Pancreas (tissue), 10 donors: ENCODE measurements at places on chromosomes 2 and 18. TPM values are rescaled to one million over a fixed set of nuclear protein-coding genes. Genes with fewer than 3 reads are reported as not detected.

- DNase-seq = no peak
Measured at GRCh38 chr18:53796040-53796729, 428.3 kb downstream of the MBD2 start.

DNA sequence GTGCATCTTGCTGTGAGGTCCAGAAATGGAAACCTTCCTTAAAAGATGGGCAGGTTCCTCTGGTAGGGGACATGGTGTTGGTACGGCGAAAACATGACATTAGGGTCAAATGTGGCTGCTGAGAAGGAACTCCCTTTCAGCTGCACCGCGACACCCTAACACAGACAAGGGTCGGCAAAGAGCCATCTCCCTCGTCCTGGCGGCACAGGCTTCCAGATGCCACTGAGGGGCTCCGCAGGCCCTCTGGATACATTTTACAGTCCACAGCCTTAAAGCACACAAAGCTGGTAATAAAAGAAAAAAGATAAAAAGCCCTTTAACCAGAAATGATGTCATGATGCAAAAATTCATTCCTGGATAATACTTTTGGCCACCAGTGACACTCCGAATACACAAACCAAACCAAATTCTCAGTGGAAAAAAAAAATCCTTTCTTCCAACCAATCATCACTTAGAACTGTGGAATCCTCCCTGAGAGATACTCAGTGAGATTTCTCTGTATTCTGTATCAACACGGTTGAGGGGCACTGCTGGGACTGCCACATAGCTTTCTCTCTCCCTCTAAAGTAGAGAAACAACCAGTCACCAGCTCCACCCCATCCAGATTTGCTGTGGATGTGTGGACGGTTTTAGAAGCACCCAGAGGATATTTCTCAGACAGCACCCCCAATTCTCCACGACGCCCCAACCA is 174.8 kb downstream of the HDAC4 start:
- DNase-seq = peak; percentile 15

DNA sequence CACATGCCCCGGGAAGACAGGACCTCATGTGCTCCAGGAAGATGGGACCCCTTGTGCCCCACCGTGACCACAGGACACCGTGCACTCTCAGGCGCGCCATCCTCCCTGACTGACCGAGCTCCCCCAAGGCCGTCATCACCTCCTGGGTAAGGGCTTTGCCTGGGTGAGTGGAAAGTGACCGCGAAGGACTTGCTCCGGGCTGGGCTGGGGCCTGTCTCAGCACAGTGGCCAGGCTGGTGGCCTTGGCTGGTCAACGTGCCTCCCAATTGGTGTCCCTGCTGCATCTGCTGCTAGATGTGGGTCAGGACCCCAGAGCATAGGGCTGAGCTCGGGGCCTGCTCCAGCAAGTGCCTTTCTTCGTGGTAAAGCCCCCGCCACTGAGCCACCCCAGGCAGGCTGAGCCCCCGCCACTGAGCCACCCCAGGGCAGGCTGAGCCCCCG is 69.7 kb upstream of the CTDP1 start:
- no peak for DNase-seq

DNA sequence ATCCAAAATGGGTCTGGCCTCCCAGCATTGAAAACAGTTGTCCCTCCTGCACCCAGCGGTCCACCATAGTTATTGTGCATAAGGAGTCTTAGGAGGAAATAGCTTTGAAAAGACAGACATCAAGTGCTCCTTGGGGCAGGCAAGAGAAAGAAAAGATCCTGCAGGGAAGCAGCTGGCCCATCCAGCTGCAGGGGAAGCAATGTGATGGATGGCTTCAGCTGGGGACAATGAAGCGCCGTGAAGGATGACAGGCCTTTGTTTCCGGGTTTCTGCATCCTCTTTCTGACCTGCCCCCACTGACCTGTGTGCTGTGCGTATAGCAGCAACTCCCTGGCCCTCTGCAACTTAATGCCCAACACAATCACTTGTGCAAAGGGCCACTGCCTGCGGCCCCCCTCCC is 142.9 kb upstream of the NCKAP5 start:
- no peak for DNase-seq

DNA sequence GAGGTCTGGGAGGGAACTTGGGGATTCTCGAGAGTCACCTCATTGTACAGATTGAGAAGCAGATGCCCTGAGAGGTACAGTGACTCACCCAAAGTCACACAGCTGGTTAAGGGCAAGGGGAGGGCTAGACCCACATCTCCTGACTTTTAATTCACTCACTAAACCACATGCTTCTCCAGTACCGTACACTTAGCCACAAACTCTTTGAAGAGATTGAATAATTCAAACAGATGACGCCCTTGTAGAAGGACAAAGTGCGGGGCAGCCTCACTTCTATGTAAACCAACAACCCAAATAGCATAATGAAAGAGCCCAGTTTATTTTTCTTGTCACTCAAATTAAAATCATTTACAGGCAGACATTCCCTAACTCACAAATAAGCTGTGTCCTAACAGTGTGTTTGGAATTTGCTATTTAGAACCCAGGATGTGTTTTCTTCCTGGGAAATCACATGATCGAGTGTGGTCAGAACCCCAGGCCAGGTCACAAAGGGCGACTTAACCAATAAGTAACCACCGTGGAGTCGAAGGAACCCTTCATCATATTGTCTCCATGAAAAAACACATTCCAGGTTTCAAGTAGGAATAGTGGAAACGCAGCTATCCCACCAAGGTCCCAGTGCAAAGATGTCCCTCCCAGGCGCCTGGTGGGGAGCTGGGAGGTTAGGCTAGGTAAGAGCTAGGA is 35.8 kb upstream of the PTPN4 start:
- no peak for DNase-seq

DNA sequence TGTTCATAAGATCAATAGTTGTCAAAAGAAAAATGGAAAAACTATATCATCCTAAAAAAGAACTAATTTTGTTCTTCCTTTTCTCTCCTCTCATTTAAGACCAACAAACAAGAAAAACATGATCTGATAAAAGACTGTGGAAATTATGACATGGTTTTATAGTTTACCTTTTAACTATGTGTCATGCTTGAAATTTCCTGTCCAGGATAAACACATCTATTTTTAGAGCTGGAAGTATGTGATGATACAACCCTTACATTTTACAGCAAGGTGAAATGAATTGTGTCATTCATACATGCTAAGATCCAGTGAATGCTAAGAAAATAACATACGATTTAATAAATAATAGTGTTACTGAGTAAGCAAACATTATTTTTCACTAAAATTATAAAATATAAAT is 89.9 kb downstream of the GULP1 start:
- DNase-seq = no peak

GRCh38 chr2:186189816-186190215 is 296.2 kb upstream of the ZC3H15 start:
- no peak for DNase-seq

DNA sequence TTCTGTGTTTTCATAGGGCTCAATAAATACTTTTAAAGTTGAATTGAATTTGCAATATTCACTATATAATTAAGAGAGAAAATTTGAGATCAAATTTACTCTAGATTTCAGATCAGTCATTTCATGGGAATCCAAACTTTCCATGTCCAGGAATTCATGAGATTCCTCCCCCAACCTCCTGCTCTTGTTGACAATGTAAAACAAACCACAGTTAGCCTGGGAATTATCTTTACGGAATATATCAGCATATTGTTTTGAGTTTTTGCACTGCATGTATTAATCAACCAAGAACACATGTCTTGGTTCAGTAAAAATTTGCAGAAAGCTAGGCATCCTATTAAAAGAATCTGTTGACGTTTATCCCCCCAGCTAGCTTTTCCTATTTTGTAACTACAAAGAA is 42.3 kb downstream of the CYP1B1 start:
- DNase-seq = no peak

DNA sequence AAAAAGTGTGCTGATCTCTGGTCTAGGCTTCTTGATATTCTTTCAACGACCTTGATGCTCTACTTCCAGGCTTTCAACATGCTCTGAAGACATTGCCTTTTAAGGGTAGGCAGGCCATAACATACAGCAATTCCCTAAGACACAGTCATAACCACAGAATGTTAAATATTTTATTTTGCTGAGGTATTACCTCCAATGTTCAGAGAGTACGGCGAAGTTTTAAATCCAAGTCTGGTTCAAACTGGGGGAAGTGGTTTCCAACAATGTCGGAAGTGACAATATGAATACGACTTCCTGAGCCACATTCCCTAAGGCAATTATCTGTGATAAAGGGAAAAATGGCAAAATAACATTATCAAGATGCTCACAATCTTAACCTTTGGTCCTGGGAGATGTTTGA is 1077.9 kb upstream of the PIK3C3 start:
- DNase-seq = no peak

DNA sequence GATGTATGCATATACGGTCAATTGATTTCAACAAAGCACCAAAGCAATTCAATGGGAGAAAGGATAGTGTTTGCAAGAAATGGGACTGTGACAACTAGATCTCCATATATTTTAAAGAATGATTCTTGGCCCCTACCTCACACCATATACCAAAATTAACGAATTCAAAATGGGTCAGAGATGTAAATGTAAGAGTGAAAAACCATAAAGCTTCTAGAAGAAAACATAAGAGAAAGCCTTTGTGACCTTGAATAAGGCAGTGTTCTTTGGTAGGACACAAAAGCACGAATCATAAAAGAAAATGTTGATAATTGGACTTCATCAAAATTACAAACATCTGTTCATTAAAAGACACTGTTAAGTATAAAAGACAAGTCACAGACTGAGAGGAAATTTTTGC is 5.0 kb upstream of the PROC start:
- no peak for DNase-seq

DNA sequence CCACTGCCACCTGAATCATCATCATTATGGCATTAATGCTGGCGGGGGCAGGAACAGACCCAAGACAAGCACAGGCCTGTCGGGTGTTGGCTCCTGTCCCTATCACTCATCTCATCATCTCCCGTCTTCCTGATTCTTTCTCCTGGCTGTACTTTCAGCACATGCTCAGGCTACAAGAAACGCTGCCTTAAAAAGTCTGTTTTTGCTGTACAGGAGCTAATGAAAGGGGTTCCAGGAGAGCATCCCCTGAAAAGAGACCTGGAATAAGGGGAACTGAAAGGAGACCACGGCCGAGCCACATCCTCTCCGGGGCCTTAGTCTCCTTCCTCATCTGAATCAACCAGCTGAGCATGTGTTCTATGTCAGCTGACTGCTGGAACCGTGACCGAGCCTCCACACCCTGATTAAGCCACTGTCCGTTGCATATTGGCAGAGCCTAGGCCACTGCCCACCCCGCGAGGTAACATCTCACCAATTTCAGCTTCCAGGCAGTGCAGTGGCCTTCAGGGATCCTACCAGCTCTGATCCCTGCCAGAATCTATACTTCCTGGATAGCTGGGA is 62.6 kb downstream of the DNMT3A start:
- no peak for DNase-seq

- no peak for DNase-seq
Measured at GRCh38 chr18:41881285-41881684, 73.7 kb upstream of the PIK3C3 start.

GRCh38 chr2:239322416-239323086 is 78.3 kb downstream of the HDAC4 start:
- DNase-seq = no peak

- no peak for DNase-seq
Measured at GRCh38 chr2:221589696-221590095, 17.6 kb upstream of the EPHA4 start.

MROH2A gene
- total RNA-seq = not detected

UBXN4 gene
- 76.7 TPM for total RNA-seq

TACR1 gene
- 0.09 TPM for total RNA-seq

CLEC4F gene
- 0.19 TPM for total RNA-seq
